NCI-H2029 treated with DMSO at 0.1 percent for 48 hours (cell line): ENCODE measurements at places on chromosomes 2 and 18.

- no peak for DNase-seq
These were observed 68.4 kb downstream of the TWIST2 start for GRCh38 chr2:238916176-238916874.

- DNase-seq: no peak
These were observed 51.1 kb downstream of the PLEKHM3 start for GRCh38 chr2:207974216-207974605.

DNA sequence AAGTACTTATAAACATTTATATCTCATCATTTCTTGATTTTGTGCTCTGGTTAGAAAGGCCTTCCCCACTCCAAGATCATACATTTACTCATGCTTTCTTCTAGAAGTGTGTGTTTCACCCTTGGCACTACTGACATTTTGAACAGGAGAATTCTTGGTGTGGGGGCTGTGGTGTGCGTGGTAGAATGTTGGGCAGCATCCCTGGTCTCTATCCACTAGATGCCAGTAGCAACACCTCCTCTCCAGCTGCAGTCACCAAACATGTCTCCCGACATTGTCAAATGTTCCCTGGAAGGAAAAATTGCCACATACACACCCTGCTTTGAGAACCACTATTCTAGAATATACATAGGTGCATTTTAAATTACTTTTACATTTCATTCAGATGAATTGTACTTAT is 8.7 kb upstream of the TGIF1 start:
- DNase-seq: no peak

DNA sequence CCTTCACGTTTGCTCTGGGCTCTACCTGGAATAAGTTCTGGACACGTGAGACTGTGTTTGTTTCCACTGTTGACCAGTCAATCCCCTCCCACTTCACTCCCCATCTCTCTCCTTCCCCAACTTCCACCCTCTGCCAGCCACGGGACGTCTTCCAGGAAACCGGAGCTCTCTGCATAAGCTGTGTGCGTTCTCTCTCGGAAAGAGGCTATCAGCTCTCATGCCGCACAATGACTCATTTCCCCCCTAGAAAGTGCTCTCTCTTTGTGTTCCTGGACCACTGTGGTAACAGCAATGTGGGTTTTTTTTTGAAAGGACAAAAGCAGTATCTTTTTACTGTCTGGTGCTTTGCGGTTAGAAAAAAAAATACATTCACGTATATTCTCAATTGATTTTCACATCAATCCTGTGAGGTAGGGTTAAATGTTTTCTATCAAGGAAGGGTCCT is 10.2 kb downstream of the PROKR1 start:
- no peak for DNase-seq

- no peak for DNase-seq
These were observed 63.0 kb downstream of the ZNF532 start for GRCh38 chr18:58927659-58928058.

DNA sequence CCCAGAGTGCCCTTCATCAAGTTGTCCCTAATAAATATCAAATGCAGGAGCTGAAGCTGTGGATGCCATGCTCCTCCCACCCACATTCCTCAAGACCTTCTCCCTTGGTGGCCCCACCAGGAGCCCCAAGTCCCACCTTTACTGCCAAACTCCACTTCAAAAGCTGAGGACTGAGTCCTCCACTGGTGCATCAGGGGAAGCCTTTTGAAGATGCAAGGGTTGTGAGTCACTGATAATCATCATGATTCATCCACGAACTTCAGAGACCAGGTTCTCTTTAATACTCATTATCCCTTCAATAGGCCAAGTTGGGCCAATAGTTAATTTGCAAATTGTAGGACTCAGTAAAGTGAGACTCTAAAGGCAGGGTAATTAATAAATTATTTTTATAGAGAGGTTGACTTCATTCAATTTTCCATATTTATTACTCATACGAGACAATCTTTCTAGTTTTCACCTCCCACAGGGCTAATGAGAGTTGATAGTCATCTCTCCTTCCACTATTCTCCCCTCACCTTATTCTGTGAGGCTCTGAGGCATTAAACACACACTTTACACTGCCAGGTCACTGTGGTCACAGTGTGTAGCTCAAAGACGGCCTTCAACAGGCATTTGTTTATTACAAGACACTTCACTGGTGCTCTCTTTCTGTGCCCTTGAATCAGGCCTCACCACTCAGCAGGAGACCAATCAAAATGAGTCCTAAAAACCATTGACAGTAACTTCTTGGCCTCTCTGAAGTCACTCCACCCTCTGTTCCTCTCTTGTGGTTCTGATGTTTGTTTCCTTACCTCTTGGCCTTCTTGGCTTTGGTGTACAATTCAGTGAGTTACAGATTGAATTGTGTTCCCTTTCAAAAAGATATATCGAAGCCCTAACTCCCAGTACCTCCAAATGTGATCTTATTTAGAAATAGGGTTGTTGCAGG is 99.9 kb downstream of the TRIB2 start:
- no peak for DNase-seq

- DNase-seq: no peak
These were observed 23.1 kb upstream of the COLEC12 start for GRCh38 chr18:523561-523960.

GRCh38 chr2:168157926-168158325 is 89.5 kb downstream of the STK39 start:
- no peak for DNase-seq

DNA sequence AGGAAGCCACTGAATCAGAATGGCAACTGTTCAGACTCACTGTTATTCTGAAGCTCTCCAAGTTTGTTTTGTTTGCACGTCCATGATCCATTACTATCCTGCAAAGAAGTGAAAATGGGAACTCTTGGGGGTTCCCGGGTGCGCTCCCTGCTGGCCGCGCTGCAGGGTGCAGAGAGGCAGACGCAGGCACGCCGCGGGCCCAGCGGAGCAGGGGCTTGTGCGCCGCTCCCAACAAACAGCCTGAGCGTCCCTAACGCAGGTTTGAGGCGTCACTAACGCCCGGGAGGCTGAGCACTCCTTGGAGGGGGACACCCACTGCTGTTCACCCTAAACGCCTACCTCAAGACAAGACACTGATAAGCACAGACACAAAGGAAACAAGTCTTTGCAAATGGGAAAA is 14.3 kb upstream of the PIEZO2 start:
- DNase-seq: no peak

DNA sequence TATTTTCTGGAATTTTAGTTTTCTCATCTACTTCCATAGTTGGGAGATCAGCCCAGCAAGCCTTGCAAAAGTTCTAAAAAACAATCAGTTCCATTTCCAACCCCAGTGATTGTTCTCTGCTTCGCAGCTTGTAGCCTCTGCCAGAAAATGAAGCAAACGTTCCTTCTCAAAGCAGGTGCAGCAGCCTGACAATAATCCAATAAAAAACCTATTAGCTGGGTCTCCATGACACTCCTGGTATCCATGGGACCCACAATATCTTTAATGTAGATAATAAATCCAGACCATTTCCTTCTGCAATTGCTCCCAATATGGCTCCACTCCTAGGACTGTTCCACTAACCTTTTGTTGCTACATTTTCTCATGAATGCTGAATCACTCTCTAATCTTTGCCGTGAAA is 140.8 kb upstream of the SETBP1 start:
- DNase-seq: no peak

DNA sequence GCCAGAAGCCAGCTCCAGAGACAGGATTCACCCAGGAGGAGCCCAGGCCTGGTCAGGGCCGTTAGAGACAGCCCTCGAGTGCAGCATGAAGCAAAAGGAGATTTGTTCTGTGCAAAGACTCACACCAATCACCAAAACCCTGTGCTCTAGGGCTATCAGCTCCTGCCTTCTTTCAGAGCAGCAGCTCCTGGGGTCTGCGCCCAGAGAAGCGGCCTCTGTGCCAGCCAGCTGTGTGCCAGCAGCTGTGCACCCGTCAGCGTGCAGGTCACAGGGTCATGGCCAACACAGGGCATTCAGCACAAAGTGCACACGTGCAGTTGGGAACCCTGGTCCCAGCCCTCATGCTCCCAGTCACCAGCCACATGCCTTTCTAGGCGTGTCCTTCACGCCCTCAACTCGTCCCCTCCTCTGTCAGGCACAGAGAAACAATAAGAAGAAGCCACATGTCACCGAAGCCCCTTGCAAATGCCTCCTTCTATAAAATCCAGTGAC is 49.3 kb downstream of the ZNF516 start:
- DNase-seq: no peak

DNA sequence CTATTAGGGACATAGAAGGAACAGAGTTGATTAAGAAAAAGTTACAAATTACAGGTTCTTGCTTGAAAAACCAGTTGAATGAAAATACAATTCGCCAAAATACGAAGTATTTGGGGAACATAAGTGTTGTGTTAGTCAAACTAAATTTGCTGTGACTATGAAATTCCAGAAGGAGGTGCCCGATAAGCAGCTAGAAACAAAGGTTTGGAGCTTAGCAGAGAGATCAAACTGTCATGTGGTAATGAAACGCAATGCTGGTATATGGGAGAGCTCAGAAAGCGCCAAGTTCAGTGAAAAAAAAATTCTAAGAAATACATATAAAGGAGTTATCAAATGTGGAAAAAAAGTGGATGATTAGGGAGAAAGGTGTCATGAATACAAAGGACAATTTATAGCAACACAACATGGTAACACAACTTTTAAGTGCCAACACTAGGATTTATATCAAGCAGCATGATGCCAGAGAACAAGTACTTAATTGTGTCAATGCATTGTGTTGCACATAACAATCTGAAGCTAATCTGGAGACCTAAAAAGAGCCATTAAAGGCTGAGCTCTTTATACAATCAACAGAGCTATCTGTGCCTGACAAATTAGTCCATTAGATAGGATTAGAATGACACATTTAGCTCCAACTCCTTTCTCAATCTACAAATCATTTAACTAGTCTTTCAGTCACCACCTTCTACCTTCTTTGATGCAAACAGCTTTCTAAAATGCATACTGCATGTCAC is 31.2 kb downstream of the SMAD2 start:
- DNase-seq: peak; percentile 3

DNA sequence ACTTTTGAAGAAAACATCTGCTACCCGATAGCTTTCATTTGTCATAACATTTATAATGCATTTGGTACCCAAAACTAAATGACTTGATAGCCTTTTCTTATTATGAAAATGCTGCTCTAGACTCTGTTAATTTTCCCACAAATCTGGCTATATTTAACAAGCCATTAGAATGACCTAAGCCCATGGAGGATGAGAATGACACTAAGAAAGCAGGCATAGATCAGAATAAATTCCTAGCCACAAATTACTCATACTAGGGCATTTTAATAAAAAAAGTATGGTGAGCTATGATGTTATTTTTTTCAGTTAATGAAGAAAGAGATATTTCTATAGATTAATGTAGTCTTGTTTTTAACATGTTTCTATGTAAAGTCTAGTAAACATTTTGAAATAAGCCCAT is 1728.3 kb downstream of the SUCLG1 start:
- DNase-seq: no peak

GRCh38 chr2:141911485-141912066 is 219.2 kb downstream of the LRP1B start:
- DNase-seq: no peak

GRCh38 chr2:47558768-47559684 is 156.1 kb downstream of the MSH2 start:
- DNase-seq: no peak

GRCh38 chr2:207315131-207315530 is 149.4 kb upstream of the KLF7 start:
- no peak for DNase-seq

DNA sequence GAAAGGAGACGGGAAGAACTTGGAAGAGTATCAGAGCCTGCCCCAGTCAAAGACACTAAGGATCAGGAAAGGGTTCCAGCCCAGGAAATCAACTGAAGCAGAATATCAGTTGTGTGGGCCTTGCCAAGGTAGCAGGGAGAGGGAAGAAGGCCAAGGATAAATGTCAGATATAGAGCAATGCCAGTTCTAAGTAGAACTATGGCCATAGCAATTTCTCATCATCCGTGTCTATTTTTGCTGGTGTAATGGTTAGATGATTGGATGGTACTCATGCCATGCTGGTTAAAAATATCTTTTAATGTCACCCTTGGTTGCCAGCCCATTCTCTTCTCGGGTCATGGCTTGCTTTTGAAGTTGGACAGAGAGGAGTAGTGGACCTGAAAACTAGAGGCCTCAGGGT is 41.9 kb downstream of the MAIP1 start:
- no peak for DNase-seq
